ENCODE measurements at places on chromosomes 16 and 17.

DNA sequence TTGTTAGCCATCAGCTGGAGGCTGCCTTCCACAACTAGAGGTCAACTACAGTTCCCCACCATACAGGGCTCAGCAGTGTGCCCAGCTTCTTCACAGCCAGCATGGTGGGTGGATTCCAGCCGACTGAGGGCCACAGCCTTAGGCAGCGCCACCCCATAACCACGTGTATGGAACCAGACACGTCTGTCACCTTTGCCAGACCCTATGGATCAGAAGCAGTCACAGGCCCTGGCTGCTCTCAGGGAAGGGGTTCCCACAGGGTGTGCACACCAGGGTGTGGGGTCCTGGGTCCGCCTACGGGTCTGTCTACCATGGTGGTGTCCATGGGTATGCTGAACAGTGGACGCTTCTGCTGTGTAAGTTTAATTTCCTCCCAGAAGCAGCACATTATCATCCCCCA, 265.0 kb upstream of the FOXF1 start:
- H3K27me3 ChIP-seq, result peaks cover 49% of the 10 kb centered on the region
- DNase-seq, result no peak
- H3K4me3 ChIP-seq, result no peak overlapping the region
- H3K27ac ChIP-seq, result no peak overlapping the region
- H3K36me3 ChIP-seq, result peaks cover 3% of the 10 kb centered on the region
- no peaks in the 10 kb centered on the region for H3K4me1 ChIP-seq

GRCh38 chr17:80070375-80071115, 30.8 kb upstream of the GAA start:
- H3K4me1 ChIP-seq, result peaks cover 5% of the 10 kb centered on the region
- H3K4me3 ChIP-seq, result no peak overlapping the region
- peaks cover 15% of the 10 kb centered on the region for H3K27me3 ChIP-seq
- H3K27ac ChIP-seq, result no peak overlapping the region
- H3K36me3 ChIP-seq, result no peaks in the 10 kb centered on the region

DNA sequence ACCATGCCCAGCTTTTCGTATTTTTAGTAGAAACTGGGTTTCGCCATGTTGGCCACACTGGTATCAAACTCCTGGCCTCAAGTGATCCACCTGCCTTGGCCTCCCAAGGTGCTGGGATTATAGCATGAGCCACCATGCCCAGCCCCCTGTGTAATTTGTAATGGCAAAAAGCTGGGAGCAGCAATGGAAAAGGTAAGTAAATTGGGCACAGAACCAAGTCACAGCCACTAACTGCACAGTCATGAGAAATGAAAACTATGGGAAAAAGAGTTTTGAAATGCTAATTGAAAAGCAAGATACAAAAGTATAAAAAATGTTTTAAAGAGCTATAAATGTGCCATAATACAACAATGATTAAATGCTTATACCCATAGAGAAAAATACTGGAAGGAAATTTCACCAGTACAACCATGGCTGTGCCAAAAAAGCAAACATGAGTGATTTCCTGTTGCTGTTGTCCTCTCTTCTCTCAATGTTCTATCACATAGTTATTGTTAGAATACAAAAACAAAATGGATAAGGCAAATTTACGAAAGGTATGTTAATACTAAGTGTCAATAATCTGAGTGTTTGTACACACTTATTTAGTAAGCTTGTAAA, 6.2 kb downstream of the NTAN1 start:
- H3K36me3 ChIP-seq, result peaks cover 7% of the 10 kb centered on the region
- DNase-seq, result no peak
- no peak overlapping the region for H3K4me3 ChIP-seq
- H3K27ac ChIP-seq, result no peak overlapping the region
- no peaks in the 10 kb centered on the region for H3K27me3 ChIP-seq

DNA sequence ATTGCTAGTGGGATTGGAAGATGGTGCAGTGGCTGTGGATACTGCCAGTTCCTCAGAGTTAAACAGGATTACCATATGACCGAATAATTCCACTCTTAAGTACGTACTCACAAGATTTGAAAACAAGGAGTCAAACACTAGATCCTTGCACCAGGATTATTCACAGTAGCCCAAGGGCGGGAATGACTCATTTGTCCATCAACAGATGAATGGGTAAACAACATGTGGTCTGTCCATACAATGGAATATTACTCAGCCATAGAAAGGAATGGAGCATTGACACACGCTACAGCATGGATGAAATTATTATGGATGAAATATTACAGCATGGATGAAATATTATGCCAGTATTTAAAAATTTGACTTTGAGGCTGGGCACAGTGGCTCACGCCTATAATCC, 9.1 kb upstream of the MAPK8IP3 start:
- H3K4me1 ChIP-seq, result no peaks in the 10 kb centered on the region
- H3K27me3 ChIP-seq, result no peaks in the 10 kb centered on the region
- H3K36me3 ChIP-seq, result peaks cover 2% of the 10 kb centered on the region
- H3K4me3 ChIP-seq, result no peak overlapping the region
- peak overlapping the region; percentile 59 for H3K27ac ChIP-seq
- no peak for DNase-seq

- DNase-seq, result no peak
- H3K4me1 ChIP-seq, result no peaks in the 10 kb centered on the region
Measured at GRCh38 chr17:6352801-6353560, 81.9 kb downstream of the AIPL1 start.

GRCh38 chr17:1773696-1774181, 11.9 kb downstream of the SERPINF1 start:
- no peaks in the 10 kb centered on the region for H3K36me3 ChIP-seq
- no peaks in the 10 kb centered on the region for H3K27me3 ChIP-seq
- DNase-seq, result no peak

DNA sequence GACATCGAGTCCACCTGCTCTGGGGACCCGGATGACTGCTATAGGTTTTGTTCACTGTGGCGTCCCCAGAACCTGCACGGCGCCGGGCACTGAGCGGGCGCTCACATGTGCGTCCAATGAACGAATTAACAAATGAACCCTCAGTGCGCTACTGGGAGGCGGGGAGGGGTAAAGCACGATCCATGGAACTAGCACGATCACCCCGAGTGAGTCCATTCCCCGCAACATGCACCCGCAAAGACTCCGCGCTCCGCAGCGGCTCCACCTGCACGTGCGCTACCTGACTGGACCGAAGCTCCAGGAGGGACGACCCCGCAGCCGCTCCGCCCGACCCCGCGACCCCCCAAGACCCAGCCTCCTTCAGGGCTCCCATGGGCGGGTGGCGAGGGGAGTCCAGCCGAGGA, 491 bp downstream of the TRAP1 start:
- H3K4me3 ChIP-seq, result peak overlapping the region; percentile 91
- H3K4me1 ChIP-seq, result peaks cover 12% of the 10 kb centered on the region
- H3K27me3 ChIP-seq, result no peaks in the 10 kb centered on the region
- H3K36me3 ChIP-seq, result no peaks in the 10 kb centered on the region
- peak overlapping the region; percentile 69 for H3K27ac ChIP-seq

GRCh38 chr17:69810326-69810965, 264.6 kb upstream of the KCNJ16 start:
- no peaks in the 10 kb centered on the region for H3K36me3 ChIP-seq
- DNase-seq, result no peak
- H3K4me1 ChIP-seq, result no peaks in the 10 kb centered on the region
- no peak overlapping the region for H3K4me3 ChIP-seq
- H3K27ac ChIP-seq, result no peak overlapping the region

DNA sequence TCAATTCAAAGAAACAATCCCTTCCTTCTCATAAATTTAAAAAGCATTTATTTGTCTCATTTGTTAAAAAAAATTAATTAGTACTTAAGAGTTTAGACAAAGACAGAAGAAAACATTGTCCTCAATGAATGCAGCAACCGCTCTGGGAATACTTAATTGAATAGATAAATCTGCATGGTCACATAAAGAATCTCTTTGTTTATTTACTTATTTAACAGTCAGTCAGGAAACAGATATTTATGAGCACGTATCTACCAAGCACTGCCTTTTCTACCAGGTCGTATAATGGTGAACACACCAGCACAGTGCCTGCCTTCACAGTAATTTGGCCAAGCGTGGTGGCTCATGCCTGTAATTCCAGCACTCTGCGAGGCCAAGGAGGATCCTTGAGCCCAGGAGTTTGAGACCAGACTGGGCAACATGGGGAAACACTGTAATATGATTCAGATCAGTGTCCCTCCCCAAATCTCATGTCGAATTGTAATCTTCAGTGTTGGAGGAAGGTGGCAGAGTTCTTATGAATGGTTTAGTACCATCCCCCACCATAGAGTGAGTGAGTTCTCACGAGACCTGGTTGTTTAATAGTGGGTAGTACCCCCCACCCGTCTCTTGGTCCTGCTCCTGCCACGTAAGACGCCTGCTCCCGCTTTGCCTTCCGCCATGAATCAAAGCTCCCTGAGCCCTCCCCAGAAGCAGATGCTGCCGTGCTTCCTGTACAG, 8.1 kb downstream of the WIPI1 start:
- H3K27me3 ChIP-seq, result no peaks in the 10 kb centered on the region
- DNase-seq, result no peak
- no peaks in the 10 kb centered on the region for H3K36me3 ChIP-seq

GRCh38 chr16:12742741-12743140, 60.9 kb downstream of the CPPED1 start:
- H3K4me3 ChIP-seq, result no peak overlapping the region
- no peaks in the 10 kb centered on the region for H3K27me3 ChIP-seq
- peaks cover 2% of the 10 kb centered on the region for H3K4me1 ChIP-seq
- no peak for DNase-seq

- no peak overlapping the region for H3K4me3 ChIP-seq
- DNase-seq, result no peak
Measured at GRCh38 chr17:31339906-31340661, 18.7 kb upstream of the EVI2A start.

- no peak for DNase-seq
- H3K4me3 ChIP-seq, result no peak overlapping the region
- peaks cover 13% of the 10 kb centered on the region for H3K4me1 ChIP-seq
- no peaks in the 10 kb centered on the region for H3K27me3 ChIP-seq
Measured at GRCh38 chr16:47019568-47019967, 46.1 kb upstream of the DNAJA2 start.

GRCh38 chr16:48541108-48541786, 68.7 kb downstream of the N4BP1 start:
- no peaks in the 10 kb centered on the region for H3K27me3 ChIP-seq
- peak overlapping the region; percentile 78 for H3K27ac ChIP-seq
- no peak overlapping the region for H3K4me3 ChIP-seq
- H3K36me3 ChIP-seq, result no peaks in the 10 kb centered on the region
- H3K4me1 ChIP-seq, result peaks cover 18% of the 10 kb centered on the region

- H3K4me1 ChIP-seq, result peaks cover 2% of the 10 kb centered on the region
- H3K27ac ChIP-seq, result no peak overlapping the region
- H3K27me3 ChIP-seq, result peaks cover 12% of the 10 kb centered on the region
- no peak for DNase-seq
Measured at GRCh38 chr16:23378256-23378655, 74.7 kb downstream of the COG7 start.

GRCh38 chr16:48001324-48001895, 154.4 kb downstream of the ABCC12 start:
- no peaks in the 10 kb centered on the region for H3K36me3 ChIP-seq
- H3K4me3 ChIP-seq, result no peak overlapping the region
- peaks cover 7% of the 10 kb centered on the region for H3K27me3 ChIP-seq
- no peaks in the 10 kb centered on the region for H3K4me1 ChIP-seq
- DNase-seq, result no peak

DNA sequence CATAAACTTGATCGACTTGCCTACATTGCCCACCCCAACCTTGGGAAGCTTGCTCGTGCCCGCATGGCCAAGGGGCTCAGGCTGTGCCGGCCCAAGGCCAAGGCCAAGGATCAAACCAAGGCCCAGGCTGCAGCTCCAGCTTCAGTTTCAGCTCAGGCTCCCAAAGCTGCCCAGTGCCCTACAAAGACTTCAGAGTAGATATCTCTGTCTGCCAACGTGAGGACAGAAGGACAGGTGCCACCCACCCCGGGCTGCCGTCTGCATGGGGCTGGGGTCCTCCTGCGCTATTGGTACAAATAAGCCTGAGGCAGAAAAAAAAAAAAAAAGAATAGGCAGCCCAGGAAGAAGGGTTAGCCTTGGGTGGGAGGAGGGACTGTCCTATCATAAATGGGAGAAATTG, 37.1 kb downstream of the DNAH2 start:
- H3K27me3 ChIP-seq, result peaks cover 37% of the 10 kb centered on the region
- no peak overlapping the region for H3K27ac ChIP-seq
- DNase-seq, result no peak
- peaks cover 4% of the 10 kb centered on the region for H3K36me3 ChIP-seq

GRCh38 chr17:17087424-17088015, 45.3 kb downstream of the MPRIP start:
- no peak for DNase-seq
- H3K4me3 ChIP-seq, result peak overlapping the region; percentile 12
- H3K36me3 ChIP-seq, result peaks cover 2% of the 10 kb centered on the region
- H3K27ac ChIP-seq, result peak overlapping the region; percentile 81
- no peaks in the 10 kb centered on the region for H3K27me3 ChIP-seq

GRCh38 chr17:45301674-45302073, 15.1 kb downstream of the MAP3K14 start:
- no peak overlapping the region for H3K27ac ChIP-seq
- peaks cover 58% of the 10 kb centered on the region for H3K4me1 ChIP-seq
- H3K4me3 ChIP-seq, result peak overlapping the region; percentile 69

- H3K4me1 ChIP-seq, result no peaks in the 10 kb centered on the region
- H3K36me3 ChIP-seq, result peaks cover 2% of the 10 kb centered on the region
- no peak overlapping the region for H3K4me3 ChIP-seq
- peaks cover 46% of the 10 kb centered on the region for H3K27me3 ChIP-seq
- H3K27ac ChIP-seq, result no peak overlapping the region
Measured at GRCh38 chr17:79905832-79906231, 66.6 kb upstream of the CBX4 start.

DNA sequence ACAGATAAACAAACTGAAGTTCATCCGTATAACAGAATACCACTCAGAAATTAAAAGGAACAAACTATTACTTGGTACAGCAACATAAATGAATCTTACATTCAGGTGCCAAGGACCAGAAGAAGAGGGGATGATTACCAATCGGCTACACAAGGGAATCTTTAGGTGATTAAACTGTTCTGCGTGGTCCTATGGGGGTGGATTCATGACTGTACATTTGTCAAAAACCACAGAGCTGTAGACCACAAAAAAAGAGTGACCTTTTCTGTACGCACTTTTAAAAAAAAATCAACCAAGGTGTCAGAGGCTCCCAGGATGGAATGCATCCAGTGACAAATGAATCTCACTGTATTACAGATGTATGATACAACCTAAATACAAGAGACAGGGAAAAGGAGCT, 110.8 kb downstream of the CDYL2 start:
- DNase-seq, result no peak
- H3K27me3 ChIP-seq, result no peaks in the 10 kb centered on the region
- peaks cover 14% of the 10 kb centered on the region for H3K4me1 ChIP-seq
